ENCODE measurements at places on chromosomes 2 and 18.
A peak's percentile ranks its signal among the peaks of the same experiment; 100 is the strongest.

DNA sequence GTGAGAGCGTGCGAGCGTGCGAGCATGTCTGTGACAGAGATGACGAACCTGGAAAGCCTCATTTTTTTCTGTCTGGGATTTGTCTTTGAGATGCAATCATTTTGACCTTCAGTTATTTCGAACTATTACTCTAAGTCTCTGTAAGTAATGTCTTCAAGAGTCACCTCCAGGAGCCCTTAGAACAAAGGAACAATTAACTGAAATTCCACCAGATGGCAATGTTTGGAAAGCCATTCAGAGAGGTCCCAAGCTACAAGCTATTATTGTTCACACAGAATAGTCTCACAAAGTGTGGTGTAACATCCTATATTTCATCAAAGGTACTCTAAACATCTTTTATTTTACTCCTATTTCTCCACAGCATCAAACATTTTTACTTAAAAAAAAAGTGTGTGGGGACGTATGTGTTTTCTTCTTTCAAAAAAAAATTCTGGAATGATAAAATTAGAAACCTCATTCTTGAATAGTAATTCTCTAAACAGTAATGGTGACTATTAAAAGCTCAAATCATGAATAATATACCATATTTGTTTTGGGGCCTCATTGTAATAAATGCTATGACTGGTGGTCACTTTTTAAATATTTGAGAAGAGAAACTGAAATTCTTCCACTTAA, 35.1 kb upstream of the MAPRE2 start:
- ATAC-seq, result peak; percentile 64

DNA sequence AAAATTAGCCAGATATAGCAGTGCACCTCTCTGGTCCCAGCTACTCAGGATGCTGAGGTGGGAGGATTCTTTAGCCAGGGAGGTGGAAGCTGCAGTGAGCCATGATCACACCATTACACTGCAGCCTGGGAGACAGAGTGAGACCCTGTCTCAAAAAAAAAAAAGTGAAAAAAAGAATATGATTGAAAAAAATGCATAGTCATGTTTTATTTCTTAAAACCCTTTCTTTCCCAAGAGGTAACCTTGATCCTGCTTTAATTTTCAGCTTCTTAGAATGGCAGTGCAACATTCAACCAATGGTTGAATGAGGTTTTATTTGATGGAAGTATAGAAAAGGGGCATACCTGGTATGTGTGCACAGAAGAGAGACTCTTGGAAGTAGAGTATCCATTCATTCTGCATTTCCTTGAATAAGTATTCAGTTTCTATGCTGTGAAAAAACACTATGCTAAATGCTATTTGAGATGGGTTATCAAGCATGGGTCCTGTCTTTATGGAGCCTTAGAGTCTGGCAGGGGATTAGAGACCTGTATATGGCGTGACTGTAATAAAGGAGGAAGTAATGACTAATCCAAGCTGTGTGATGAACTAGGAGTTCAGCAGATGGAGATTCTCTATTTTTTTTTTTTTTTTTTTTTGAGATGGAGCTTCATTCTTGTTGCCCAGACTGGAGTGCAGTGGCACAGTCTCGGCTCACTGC, 146.3 kb downstream of the WDSUB1 start:
- no peak for ATAC-seq

- ATAC-seq, result peak; percentile 72
These were observed 135.2 kb downstream of the RHBDD1 start for GRCh38 chr2:226971084-226971483.

DNA sequence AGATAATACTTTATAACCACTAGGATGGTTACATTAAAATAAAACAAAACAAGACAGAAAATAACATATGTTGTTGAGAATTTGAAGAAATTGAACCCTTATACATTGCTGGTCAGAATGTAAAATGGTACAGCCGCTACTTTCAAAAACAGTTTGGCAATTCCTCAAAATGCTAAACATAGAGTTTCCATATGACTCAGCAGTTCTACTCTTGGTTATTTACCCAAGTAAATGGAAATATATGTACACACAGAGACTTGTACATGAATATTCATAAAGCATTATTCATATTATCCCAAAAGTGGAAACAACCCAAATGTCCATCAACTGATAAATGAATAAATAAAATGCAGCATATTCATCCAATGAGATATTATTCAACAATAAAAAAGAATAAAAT, 92.5 kb upstream of the LRATD1 start:
- ATAC-seq, result no peak

DNA sequence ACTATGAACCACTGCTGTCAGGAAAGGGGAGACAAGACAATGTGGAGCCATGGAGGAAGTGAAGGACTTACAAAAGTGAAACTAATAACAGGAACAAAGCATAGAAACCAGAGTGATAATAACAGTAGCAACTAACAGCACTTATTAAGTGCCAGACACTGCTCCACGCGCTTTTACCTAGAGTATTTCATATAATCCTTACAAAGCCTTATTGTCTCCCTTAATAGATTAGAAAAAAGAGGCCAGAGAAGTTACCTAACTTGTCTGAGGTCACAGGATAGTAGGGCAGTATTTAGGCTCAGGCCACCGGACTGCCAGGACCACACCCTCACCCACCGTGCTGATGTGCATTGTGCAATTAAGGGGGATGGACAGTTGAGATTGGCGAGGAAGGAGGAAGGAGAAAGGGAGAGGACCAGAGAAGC, 98.6 kb upstream of the NFU1 start:
- ATAC-seq, result no peak

DNA sequence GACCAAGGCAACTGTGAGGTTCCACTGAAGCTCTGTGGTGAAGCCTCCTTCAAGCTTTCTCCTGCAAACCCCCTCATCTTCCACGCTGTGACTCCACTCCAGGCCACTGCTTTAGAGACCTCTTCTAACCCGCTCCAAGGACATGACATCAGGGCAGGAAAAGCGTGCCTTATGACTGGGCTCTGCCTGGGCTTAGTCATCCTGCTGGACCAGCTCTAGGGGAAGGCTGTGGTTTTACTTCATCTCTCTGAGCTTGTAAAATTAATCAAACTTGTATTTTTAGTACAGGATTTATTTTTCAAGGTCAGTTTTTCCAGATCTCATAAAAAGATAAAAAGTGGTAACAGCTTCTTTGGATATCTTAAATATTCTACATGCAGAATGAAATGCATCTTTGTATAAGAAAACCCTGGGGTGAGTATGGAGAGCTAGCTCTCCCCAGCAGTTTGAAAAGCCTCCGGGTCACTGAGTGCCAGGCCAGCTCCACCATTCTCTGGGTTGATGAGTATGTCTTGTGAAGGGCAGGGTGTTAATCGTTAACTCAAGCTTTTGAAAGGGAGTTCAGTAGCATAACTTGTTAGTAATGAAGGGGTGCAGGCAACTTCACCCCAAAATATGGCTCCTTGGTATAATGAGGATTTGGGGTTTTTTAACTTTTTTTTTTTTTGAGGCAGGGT, 33.1 kb upstream of the YPEL5 start:
- no peak for ATAC-seq

- ATAC-seq, result no peak
These were observed 62.5 kb downstream of the RRM2 start for GRCh38 chr2:10185046-10185445.

DNA sequence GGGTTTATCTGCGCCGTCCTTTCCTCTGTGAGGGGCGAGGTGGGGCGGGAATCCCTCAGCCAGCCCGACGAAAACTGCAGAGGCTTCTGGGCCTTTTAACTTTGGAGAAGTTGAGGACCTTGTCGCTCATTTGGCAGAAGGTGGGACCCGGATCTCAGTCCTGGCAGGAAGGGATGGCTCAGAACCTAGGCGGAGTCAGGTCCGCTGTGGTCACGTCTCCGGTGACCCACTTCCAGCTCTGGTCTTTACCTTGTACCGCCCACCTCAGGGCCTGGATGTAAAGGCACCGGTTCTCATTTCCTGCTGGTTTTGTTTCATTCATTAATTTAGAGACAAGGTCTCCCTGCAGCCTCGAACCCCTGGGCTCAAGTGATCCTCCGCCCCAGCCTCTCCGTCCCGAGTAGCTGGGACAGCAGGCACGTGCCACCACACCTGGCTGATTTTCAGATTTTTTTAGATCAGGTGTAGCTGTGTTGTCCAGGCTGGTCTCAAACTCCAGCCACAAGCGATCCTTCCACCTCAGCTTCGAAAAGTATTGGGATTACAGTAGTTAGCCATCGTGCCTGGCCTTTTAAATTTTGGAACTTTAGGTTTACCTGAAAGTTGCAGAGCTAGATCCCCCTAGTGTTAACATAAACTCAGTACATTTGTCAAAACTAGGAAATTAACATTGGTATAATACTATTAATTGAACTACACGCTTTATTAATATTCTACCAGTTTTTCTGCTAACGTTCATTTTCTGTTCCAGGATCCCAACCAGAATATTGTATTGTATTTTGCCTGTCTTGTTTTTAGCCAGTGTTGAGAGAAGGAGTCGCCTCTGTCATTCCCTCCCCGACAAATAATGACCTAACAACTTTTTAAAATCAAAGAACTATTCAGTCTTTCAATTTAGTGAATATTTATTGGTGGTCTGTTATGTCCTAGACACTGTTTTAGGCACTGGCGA, 852 bp downstream of the POLI start:
- ATAC-seq, result peak; percentile 79

DNA sequence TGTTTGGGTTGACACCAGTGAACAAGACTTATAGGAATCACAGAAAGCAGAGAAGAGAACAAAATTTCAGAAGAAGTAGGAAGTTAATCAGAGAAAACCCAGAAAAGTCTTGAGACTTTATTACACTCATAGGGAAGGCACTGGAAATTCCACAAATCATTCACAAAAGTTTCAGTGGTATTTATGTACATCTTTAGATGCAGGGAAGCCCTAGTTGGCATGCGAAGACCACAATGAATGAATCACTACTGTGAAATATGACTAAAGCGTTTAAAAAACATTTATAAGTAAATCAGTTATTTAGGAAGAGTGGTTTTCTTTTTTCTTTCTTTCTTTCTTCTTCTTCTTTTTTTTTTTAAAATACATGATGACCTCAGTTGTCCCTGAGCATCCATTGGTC, 105.1 kb downstream of the NUP35 start:
- no peak for ATAC-seq
